Karpas-422 (cell line): ENCODE measurements at places on chromosomes 5 and 9.

DNA sequence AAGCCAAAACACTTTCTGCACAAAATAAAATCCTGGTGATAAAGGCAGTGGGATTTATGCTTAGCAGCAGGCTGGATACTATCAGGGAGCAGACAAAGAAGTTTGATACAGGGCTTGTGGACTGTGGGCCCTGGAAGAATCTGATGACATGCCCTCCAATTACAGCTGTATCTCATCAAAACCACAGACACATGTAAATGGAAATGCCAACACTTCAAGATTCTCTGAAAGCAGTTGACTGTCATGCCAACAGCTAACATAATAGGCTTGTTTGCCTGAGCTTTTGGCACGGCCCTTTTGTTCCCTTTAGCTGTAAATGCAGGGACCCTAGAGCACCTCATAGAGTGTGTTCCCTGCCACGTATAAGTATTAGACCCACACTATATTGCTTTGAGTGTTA lies 114.4 kb downstream of the STK32A start:
- DNase-seq: no peak

- DNase-seq: no peak
Measured at GRCh38 chr5:19172926-19173470, 815.0 kb downstream of the CDH18 start.

DNA sequence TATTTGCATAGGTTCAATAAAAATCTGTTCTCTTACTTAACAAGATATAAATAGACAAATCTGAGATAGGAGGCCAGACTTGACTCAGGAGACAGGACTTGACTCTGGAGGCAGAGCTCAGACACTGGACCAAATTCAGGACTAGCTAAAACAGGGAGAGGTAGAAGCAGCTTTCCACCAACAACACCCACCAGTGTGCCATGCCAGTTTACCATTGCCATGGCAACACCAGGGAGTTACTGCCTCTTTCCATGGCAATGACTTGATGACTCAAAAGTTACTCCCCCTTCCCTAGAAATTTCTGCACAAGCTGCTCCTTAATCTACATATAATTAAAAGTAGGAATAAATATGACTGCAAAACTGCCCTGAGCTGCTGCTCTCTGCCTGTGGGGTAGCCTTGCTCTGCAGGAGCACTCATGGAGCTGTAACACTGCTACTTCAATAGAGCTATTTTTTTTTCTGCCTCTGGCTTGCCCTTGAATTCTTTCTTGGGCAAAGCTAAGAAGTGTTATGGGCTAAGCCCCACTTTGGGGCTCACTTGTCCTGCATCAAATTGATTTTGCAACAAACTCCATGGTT lies 473.0 kb downstream of the PLK2 start:
- DNase-seq: no peak

DNA sequence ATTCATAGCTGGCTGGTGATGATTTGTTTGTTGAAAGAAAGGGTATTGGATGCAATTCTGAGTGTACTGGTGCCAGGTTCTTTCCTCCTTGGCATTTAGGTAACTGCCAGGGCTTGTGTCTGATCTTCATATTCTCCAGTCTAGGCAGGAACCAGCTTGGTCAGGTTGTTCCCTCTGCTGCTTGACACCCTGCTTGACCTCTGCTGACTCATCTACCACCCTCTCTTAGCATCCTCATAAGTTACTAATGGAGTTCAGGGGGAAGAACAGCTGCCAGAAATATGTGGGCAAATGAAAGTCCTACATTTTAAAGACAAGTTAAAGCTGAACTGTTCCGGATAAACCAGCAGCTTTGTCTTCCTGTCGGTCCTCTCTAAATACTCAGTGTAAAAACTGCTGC lies 116.1 kb upstream of the TNC start:
- DNase-seq: no peak

GRCh38 chr5:72160959-72161358 lies 53.7 kb downstream of the MAP1B start:
- DNase-seq: no peak
